ENCODE measurements at places on chromosomes 6 and 20.

- DNase-seq = no peak
These were observed 162.2 kb upstream of the BMP5 start for GRCh38 chr6:56037601-56038000.

- DNase-seq = no peak
These were observed 803 bp upstream of the ADGRG6 start for GRCh38 chr6:142300758-142301650.

- DNase-seq = no peak
These were observed 16.5 kb downstream of the TMEM151B start for GRCh38 chr6:44286747-44287146.

- DNase-seq = no peak
These were observed 22.2 kb downstream of the RNF24 start for GRCh38 chr20:3993109-3993508.

DNA sequence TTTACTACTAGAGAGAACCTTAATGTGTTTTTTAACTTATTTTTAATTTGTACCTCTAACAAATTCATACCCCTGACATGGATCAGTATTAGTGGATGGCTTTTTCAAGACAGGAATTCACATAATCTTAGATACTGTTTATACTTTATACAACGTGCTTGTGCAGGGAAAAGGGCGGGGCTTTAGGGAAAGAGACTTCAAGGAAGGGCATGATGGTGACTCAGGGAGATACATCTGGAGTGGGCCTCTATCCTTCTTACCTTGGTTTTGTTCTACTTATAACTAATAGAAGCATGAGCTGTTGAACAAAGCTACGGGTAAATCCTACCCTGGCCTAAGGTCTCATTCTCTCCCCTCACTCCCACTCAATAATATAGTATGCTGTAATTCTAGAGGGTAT, 160.8 kb downstream of the C6orf58 start:
- no peak for DNase-seq

DNA sequence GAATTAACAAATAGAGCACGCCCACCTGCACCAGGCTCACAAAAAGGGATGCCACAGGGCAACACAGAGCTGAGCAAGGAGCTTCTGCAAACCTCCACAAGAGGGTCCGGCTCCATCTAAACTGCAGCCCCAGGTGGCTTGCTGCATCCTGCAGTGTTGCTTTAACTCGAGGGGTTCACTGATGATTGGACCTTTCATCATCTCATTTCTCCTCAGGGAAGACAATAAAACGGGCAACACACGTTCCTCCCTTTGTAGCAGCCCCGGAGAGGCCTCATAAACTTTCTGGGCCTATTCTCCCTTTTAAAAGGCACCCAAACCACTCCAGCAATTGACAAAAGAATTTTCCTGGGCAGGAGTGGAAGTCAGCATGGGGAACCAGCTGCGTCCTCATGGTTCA, 161.5 kb upstream of the CDH4 start:
- no peak for DNase-seq

DNA sequence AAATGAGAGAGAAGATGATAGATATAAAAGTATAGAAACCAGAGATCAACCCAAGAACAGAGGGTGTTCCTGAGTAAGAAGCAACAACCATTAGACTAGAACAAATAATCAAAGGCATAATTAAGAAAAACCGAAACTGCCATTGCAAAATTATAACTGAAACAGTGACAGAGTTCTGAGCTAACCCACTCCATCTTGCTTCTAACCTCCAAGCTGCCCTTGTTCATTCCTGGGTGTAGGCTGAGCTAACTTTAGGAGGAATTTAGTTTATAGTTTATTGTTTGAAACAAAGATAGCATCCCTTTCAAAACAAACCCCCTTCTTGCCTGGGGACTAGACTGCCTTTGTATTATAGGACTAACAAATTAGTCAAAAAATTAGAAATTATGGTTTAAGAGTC, 56.1 kb upstream of the PRND start:
- DNase-seq = no peak

DNA sequence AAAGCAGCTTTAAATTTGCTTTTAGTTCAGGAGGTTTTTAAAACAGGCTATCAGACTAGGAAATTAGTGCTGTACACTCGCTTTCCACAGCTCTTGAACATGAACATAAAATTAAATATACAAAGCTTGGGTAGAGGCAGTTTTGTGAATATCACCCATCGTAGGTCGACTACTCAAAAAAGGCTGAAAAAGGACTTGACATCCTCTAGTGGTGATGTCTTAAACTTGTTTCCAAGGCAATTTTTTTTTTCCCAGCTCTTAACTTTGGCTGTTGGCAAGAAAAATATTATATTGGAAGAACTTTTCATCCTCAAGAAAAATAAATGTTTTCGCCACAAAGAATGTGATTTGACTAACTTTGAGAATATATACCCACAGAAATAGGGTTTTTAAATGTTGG, 2.9 kb downstream of the MAP7 start:
- DNase-seq = peak; percentile 84

Data from Kasumi-1 (cell line).